ENCODE measurements at places on chromosomes 3 and 15. TPM values are rescaled to one million over a fixed set of nuclear protein-coding genes. Genes with fewer than 3 reads are reported as not detected.

ABHD17C gene
- total RNA-seq, result 0.42 TPM

DNA sequence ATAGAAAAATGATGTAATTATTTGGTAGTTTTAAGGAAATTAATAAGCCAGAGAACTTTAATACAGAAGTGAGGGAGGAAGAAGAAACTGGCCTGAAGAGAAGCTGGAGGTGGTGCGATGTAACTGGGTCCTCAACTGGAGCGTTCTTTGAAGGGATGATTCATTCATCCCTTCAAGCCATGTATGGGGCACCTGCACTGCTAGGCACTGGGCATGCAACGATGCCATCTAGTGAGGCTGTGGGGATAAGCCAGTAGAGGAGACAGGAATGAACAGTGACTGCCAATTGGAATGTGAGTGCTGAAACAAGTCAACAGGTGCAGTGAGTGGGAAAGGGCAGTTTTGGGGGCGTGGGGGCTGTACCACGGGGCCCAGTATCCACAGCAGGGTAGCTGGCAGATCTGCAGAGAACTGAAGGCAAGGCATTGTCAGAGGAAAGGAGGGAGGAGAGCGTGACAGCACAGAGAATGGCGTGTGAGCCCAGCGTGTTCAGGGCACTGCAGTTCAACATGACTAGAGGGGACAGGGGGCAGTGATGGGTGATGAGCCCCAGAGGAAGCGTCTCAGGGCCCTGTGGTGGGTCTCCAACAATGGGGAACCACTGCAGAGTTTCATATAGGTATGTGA lies 3.8 kb upstream of the KIF23 start:
- no peaks in the 10 kb centered on the region for H3K27me3 ChIP-seq
- H3K27ac ChIP-seq, result no peak overlapping the region
- H3K36me3 ChIP-seq, result no peaks in the 10 kb centered on the region
- DNase-seq, result no peak

GRCh38 chr3:74119221-74119620 lies 494.5 kb upstream of the PDZRN3 start:
- no peaks in the 10 kb centered on the region for H3K36me3 ChIP-seq
- DNase-seq, result no peak
- no peaks in the 10 kb centered on the region for H3K27me3 ChIP-seq
- H3K27ac ChIP-seq, result no peak overlapping the region
- H3K4me3 ChIP-seq, result no peak overlapping the region

CEMIP gene
- 0.33 TPM for total RNA-seq

HCLS1 gene
- 22.0 TPM for total RNA-seq

- H3K4me1 ChIP-seq, result no peaks in the 10 kb centered on the region
- no peaks in the 10 kb centered on the region for H3K36me3 ChIP-seq
- no peaks in the 10 kb centered on the region for H3K27me3 ChIP-seq
These were observed 160.7 kb upstream of the MCTP2 start for GRCh38 chr15:94070356-94071295.

DNA sequence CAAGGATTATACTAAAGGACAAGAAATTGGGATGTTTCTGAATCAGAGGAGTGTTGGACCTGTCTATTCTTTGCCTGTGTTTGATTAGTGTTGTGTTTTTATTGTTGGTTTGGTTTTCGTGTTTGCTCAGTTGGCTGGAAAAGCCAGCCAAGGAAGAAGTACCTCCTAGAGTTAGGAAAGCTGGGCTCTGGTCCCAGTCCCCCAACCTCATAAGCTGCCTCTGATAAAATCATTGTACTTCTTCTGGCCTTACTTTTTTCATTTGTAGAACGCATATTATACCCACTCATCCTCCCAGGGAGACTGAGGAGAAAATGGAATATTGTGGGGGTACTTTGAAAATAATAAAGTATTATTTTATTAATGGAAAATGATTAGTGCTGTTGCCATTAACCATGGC lies 177.4 kb upstream of the TRIM42 start:
- H3K27me3 ChIP-seq, result peaks cover 11% of the 10 kb centered on the region
- H3K36me3 ChIP-seq, result no peaks in the 10 kb centered on the region
- H3K27ac ChIP-seq, result no peak overlapping the region

TRPC1 gene
- 4.2 TPM for total RNA-seq

GRCh38 chr15:85289677-85290365 lies 90.6 kb upstream of the AKAP13 start:
- no peak for DNase-seq
- no peaks in the 10 kb centered on the region for H3K36me3 ChIP-seq
- no peaks in the 10 kb centered on the region for H3K4me1 ChIP-seq
- no peak overlapping the region for H3K4me3 ChIP-seq
- H3K27ac ChIP-seq, result no peak overlapping the region
- peaks cover 7% of the 10 kb centered on the region for H3K27me3 ChIP-seq

MKRN3 gene
- total RNA-seq, result 26.2 TPM

CCDC191 gene
- total RNA-seq, result 0.11 TPM

GRCh38 chr3:187025656-187026316 lies 95.5 kb downstream of the ST6GAL1 start:
- H3K27ac ChIP-seq, result peak overlapping the region; percentile 58
- no peak overlapping the region for H3K4me3 ChIP-seq

GRCh38 chr15:80487839-80488390 lies 83.7 kb downstream of the ARNT2 start:
- H3K4me1 ChIP-seq, result no peaks in the 10 kb centered on the region
- H3K4me3 ChIP-seq, result no peak overlapping the region
- DNase-seq, result no peak
- H3K27ac ChIP-seq, result no peak overlapping the region

GRCh38 chr3:193016437-193016901 lies 98.8 kb upstream of the MB21D2 start:
- DNase-seq, result no peak
- no peaks in the 10 kb centered on the region for H3K36me3 ChIP-seq
- no peak overlapping the region for H3K27ac ChIP-seq
- H3K4me1 ChIP-seq, result no peaks in the 10 kb centered on the region

AMOTL2 gene
- 0.31 TPM for total RNA-seq

- H3K27ac ChIP-seq, result no peak overlapping the region
- DNase-seq, result no peak
- no peak overlapping the region for H3K4me3 ChIP-seq
- no peaks in the 10 kb centered on the region for H3K27me3 ChIP-seq
These were observed 429.7 kb downstream of the RAP2B start for GRCh38 chr3:153591561-153592245.

- no peaks in the 10 kb centered on the region for H3K4me1 ChIP-seq
- DNase-seq, result no peak
- H3K4me3 ChIP-seq, result no peak overlapping the region
These were observed 9.7 kb upstream of the DCLK3 start for GRCh38 chr3:36774052-36774451.

GRCh38 chr3:112671930-112672715 lies 31.2 kb upstream of the CCDC80 start:
- no peaks in the 10 kb centered on the region for H3K36me3 ChIP-seq
- no peaks in the 10 kb centered on the region for H3K27me3 ChIP-seq
- H3K27ac ChIP-seq, result no peak overlapping the region

DNA sequence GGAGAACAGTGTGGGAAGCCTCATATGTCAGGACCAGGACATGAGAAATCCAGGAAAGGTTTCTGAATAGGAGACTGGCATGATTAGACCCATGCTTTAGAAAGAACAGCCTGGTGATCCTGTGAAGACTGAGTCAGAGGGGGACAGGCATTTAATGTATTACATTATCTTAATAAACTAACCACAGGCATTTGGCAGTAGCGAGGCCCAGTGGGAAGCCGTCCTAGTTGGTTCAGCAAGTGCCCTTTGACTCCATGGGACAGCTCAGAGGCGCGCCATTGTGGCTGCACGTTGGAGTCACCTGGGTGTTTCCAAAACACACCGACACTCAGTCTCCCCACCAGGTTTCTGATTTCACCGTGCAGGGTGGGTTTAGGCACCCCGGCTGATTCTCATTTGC lies 90.5 kb upstream of the DGKG start:
- no peaks in the 10 kb centered on the region for H3K4me1 ChIP-seq
- no peak for DNase-seq
- peaks cover 12% of the 10 kb centered on the region for H3K27me3 ChIP-seq
- no peak overlapping the region for H3K4me3 ChIP-seq
- H3K27ac ChIP-seq, result no peak overlapping the region

DNA sequence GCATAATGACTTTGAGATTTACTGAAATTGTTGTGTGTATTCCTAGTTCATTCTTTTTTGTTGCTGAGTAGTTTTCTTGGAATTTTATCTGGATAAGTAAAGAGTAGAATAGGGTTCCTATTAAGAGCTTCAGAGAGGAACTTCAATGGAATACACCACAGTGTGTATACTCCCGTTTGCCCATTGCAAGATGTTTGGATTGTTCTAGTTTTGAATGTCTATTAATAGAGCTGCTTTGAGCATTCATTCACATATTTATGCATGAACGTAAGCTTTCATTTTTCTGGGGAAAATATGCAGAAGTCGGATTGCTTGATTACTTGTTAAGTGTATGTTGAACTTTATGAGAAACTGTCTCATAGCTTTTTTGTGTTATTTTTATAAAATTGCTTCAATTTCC lies 580.5 kb downstream of the OTOL1 start:
- no peaks in the 10 kb centered on the region for H3K36me3 ChIP-seq
- no peaks in the 10 kb centered on the region for H3K4me1 ChIP-seq
- no peak overlapping the region for H3K27ac ChIP-seq
- DNase-seq, result no peak

DNA sequence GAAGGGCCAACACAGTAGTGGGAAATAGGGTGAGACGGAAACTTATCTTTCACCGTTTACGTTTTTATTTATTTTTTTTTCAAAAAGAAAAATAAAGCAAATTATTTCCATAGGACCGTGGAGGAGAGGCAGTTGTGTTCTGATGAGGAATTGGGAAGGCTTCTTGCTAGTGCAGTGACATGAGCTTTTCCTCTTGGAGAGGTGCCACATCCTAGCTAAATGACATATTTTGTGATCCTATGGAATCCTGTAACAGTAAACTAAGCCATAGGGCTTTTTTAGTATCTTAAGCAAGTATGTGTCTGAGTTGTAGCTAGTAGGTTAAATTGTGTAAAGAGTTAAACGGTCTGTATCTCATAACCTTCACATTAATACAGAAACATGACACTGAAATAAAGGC lies 609.9 kb downstream of the RBMS3 start:
- H3K4me3 ChIP-seq, result no peak overlapping the region
- no peak for DNase-seq
- H3K27ac ChIP-seq, result no peak overlapping the region

GRCh38 chr3:194582196-194582905 lies 50.9 kb downstream of the TMEM44 start:
- H3K36me3 ChIP-seq, result peaks cover 11% of the 10 kb centered on the region
- no peak for DNase-seq
- H3K27ac ChIP-seq, result no peak overlapping the region
- no peak overlapping the region for H3K4me3 ChIP-seq

DNA sequence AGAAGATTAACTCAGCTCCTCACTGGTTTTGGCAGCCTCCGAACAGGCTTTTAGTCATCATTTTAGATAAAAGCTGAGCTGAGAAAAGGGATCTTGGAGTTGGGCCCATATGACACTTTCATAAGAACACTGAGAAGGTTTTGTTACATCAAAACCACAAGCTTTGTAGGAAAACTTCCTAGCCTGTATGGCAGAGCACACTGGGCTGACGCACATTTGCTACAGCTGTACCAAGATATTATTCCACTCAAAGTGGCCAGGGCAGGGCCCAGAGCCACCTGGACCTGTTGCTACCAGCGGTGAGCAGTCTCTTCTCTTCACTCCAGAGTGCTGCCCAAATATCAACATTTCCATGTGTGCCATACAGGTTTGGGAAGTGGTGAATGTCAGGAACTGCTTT lies 160.5 kb upstream of the CCDC54 start:
- H3K4me3 ChIP-seq, result no peak overlapping the region
- H3K4me1 ChIP-seq, result no peaks in the 10 kb centered on the region
- no peaks in the 10 kb centered on the region for H3K36me3 ChIP-seq
- no peak for DNase-seq
- no peak overlapping the region for H3K27ac ChIP-seq
- H3K27me3 ChIP-seq, result no peaks in the 10 kb centered on the region

DNA sequence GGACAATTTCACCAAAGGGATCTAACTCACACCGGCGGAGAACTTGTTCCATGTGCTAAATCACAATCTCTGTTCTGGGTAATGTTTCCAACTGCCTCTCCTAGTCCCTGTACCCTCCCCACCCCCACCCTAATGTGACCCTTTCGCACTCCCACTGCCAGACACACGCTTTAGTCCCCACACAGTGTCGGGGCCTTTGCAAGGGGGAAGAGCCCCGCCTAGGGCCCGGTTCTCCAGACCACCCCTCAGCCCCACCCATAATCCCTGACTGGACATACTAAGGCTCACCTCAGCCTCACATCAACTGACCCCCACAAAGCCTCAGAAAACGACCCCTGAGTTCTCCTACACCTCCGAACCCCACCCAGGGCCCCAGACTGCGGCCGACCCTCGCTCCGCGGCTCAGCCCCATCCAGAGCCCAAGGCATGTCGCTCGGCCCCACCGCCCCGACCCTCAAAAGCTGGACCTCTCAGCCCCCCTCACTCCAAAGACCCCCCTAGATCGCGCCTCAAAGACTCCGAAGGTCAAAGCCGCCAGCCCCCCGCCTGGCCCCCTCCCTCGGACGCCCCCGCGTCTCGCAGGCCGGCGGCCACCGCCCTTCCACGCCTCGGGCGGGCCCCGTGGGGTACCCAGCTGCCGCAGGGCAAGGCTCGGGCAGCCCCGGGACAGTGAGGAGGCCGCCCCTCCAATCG lies 72.0 kb upstream of the MAP4 start:
- peak overlapping the region; percentile 95 for H3K4me3 ChIP-seq
- DNase-seq, result peak; percentile 66
- peak overlapping the region; percentile 97 for H3K27ac ChIP-seq
- peaks cover 14% of the 10 kb centered on the region for H3K4me1 ChIP-seq
- peaks cover 18% of the 10 kb centered on the region for H3K36me3 ChIP-seq

GRCh38 chr3:23804441-23805209 lies 1.1 kb upstream of the UBE2E1 start:
- no peak for DNase-seq
- no peak overlapping the region for H3K4me3 ChIP-seq
- H3K27ac ChIP-seq, result no peak overlapping the region
- H3K27me3 ChIP-seq, result no peaks in the 10 kb centered on the region

DNA sequence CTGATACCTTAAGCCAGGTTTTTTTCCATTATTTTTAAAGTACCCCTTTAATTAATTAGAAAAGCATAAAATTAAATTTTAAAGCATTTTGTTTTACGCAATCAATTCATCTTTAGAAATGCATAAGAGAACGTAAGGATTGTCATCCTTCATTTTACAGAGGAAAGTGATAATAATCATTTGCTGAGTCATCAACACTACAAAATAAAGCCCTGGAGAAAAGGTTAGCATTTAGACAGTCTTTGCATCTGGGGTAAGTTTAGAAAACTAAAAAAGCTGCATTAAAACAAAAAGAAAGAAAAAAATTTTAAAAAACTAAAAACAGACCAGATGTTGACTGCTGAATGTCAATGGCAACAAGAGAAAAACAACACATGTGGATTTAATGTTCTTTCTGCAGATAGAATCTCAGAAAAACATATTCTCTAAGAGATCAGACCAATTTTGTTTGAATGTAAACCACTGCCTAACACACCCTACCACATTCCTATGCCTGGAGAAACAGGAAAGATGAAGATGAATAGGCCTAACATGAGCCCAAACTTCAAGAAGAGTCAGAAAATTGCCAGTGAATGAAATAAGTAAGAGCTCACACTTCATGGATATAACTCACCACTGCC lies 59.9 kb downstream of the SUCNR1 start:
- no peaks in the 10 kb centered on the region for H3K27me3 ChIP-seq
- H3K4me1 ChIP-seq, result no peaks in the 10 kb centered on the region
- no peak overlapping the region for H3K4me3 ChIP-seq
- DNase-seq, result no peak
- H3K27ac ChIP-seq, result peak overlapping the region; percentile 40
- H3K36me3 ChIP-seq, result no peaks in the 10 kb centered on the region

Data from K562 (cell line).